ENCODE measurements at places on chromosomes 1 and 21. TPM values are rescaled to one million over a fixed set of nuclear protein-coding genes. Genes with fewer than 3 reads are reported as not detected.

DNA sequence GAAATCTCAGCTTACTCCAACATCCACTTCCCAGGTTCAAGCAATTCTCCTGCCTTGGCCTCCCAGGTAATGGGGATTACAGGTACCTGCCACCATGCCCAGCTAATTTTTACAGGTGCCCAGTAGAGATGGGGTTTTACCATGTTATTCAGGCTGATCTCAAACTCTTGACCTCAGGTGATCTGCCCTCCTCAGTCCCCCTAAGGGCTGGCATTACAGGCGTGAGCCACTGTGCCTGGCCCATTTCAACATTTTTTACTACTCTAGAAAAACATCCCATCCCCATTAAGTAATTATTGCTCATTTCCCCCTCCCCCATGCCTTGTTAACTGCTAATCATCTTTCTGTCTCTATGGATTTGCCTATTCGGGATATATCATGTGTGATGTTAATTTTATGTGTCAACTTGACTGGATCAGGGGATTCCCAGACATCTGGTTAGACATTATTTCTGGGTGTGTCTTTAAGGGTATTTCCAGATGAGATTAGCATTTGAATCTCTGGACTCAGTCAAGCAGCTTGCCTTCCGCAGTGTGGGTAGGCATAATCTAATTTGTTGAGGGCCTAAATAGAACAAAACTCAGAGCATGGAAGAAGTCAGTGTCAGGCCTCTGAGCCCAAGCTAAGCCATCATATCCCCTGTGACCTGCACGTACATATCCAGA lies 33.0 kb upstream of the ZBTB8B start:
- no peak for DNase-seq
- H3K4me1 ChIP-seq: no peaks in the 10 kb centered on the region
- H3K27ac ChIP-seq: no peak overlapping the region

- H3K27me3 ChIP-seq: no peaks in the 10 kb centered on the region
- no peak overlapping the region for H3K4me3 ChIP-seq
- H3K4me1 ChIP-seq: no peaks in the 10 kb centered on the region
- no peaks in the 10 kb centered on the region for H3K36me3 ChIP-seq
These were observed 248.2 kb downstream of the MATN1 start for GRCh38 chr1:30475201-30475600.

Gene CCDC30
- total RNA-seq: 3.9 TPM

GRCh38 chr1:2981981-2982614 lies 39.2 kb upstream of the ACTRT2 start:
- peak; percentile 61 for DNase-seq
- no peaks in the 10 kb centered on the region for H3K36me3 ChIP-seq
- no peak overlapping the region for H3K4me3 ChIP-seq
- no peak overlapping the region for H3K27ac ChIP-seq

- H3K27ac ChIP-seq: no peak overlapping the region
- H3K36me3 ChIP-seq: no peaks in the 10 kb centered on the region
- no peak overlapping the region for H3K4me3 ChIP-seq
- no peaks in the 10 kb centered on the region for H3K4me1 ChIP-seq
These were observed 92.2 kb upstream of the KCTD3 start for GRCh38 chr1:215474940-215475339.

Gene SPRR4
- not detected for total RNA-seq

DNA sequence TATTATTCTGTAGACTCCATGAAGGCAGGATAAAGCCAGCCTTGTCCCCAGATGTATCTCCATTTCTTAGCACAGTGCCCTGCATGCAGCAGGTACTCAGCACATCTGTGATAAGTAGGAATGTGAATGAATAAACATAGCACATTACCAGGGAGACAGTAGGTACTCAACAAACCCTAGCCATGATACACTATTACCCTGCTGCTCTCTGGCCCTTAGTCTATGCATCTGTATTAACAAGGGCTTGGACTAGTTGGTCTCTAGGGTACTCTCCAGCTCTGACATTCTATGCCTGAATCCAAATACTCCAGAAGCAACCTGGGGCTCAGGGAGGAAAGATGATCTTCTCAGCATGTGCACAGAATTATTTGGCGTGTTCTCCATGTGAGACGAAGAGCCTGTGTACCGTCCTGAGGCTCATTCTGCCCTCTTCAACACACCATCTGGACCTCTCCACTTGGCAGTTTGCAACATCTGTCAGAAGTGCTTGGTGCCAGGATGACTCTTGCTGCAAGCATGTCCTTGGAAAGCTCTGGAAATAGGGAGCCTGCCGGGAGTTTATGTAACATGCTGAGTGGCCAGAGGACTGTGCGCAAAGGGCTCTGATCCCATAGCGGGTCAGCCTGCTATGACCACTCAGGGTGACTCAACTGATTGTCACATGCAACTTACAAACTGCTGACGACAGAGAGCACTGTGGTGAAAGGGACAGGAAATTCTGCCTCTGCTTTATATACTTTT lies 228.2 kb upstream of the USP24 start:
- no peaks in the 10 kb centered on the region for H3K4me1 ChIP-seq
- DNase-seq: peak; percentile 45
- no peak overlapping the region for H3K27ac ChIP-seq

Gene WNT2B
- total RNA-seq: 2.5 TPM

- no peaks in the 10 kb centered on the region for H3K27me3 ChIP-seq
- peak overlapping the region; percentile 98 for H3K27ac ChIP-seq
- H3K4me1 ChIP-seq: peaks cover 6% of the 10 kb centered on the region
- H3K36me3 ChIP-seq: peaks cover 12% of the 10 kb centered on the region
- peak overlapping the region; percentile 92 for H3K4me3 ChIP-seq
These were observed 844 bp upstream of the MEAF6 start for GRCh38 chr1:37515185-37516034.

Gene WDR47
- total RNA-seq: 4.3 TPM

GRCh38 chr1:47778280-47778679 lies 218.9 kb downstream of the TRABD2B start:
- no peaks in the 10 kb centered on the region for H3K27me3 ChIP-seq
- no peak overlapping the region for H3K4me3 ChIP-seq
- H3K36me3 ChIP-seq: no peaks in the 10 kb centered on the region
- H3K4me1 ChIP-seq: no peaks in the 10 kb centered on the region
- DNase-seq: no peak

GRCh38 chr1:192580351-192580962 lies 4.9 kb downstream of the RGS1 start:
- no peaks in the 10 kb centered on the region for H3K27me3 ChIP-seq
- H3K4me1 ChIP-seq: no peaks in the 10 kb centered on the region
- H3K27ac ChIP-seq: no peak overlapping the region
- no peaks in the 10 kb centered on the region for H3K36me3 ChIP-seq

GRCh38 chr1:47805921-47806361 lies 191.2 kb downstream of the TRABD2B start:
- H3K4me3 ChIP-seq: no peak overlapping the region
- no peaks in the 10 kb centered on the region for H3K36me3 ChIP-seq
- H3K4me1 ChIP-seq: no peaks in the 10 kb centered on the region
- DNase-seq: no peak
- H3K27me3 ChIP-seq: no peaks in the 10 kb centered on the region

DNA sequence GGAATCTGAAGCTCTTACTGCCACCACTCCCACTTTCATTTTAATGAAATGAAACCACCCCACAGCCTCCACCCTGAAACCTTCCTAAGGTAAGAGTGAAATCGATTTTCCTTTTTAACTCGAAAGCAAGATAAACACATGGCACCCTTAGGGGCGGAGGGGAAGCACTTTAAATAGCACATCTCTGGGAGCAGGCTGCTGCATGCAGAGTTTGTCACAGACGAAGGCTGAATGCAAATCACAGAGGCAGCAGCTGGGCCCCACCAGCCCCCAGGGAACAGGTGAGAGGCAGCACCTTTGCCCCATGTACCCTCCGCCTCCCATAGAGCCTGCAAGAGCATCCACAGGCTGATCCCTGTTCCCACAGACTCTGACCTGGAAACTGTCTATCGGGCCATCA lies 60.0 kb upstream of the GRIK3 start:
- H3K4me3 ChIP-seq: no peak overlapping the region
- no peaks in the 10 kb centered on the region for H3K36me3 ChIP-seq
- no peak for DNase-seq
- H3K27me3 ChIP-seq: no peaks in the 10 kb centered on the region
- no peak overlapping the region for H3K27ac ChIP-seq

GRCh38 chr1:218284377-218284916 lies 646 bp upstream of the RRP15 start:
- H3K36me3 ChIP-seq: no peaks in the 10 kb centered on the region
- peak overlapping the region; percentile 71 for H3K4me3 ChIP-seq
- no peaks in the 10 kb centered on the region for H3K27me3 ChIP-seq

Gene IL20
- total RNA-seq: not detected

Gene C1orf232
- not detected for total RNA-seq

Gene PLXNA2
- 63.9 TPM for total RNA-seq

DNA sequence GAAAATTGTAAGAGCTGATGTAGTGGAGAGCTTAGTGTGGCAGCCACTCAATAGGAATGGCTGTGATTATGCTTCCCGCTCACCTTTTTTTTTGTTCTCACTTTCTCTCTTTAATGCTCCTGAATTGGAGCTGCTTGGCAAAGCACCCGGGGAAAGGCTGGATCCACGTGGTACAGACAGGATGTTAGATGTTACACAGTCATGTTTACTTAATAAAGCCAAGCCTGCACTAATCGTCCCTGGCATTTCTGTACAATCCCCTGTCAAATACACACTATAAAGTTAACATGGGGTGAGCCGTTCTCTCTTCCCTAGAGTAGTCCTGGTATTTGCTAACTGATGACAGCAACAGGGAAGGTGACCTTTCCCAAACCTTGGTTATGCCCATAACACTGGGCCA lies 187.8 kb downstream of the ZSCAN20 start:
- no peaks in the 10 kb centered on the region for H3K4me1 ChIP-seq
- H3K27ac ChIP-seq: no peak overlapping the region
- no peak overlapping the region for H3K4me3 ChIP-seq
- no peaks in the 10 kb centered on the region for H3K36me3 ChIP-seq
- no peak for DNase-seq
- no peaks in the 10 kb centered on the region for H3K27me3 ChIP-seq

Gene SPATA46
- not detected for total RNA-seq
